ENCODE measurements at places on chromosomes 2 and 18.

DNA sequence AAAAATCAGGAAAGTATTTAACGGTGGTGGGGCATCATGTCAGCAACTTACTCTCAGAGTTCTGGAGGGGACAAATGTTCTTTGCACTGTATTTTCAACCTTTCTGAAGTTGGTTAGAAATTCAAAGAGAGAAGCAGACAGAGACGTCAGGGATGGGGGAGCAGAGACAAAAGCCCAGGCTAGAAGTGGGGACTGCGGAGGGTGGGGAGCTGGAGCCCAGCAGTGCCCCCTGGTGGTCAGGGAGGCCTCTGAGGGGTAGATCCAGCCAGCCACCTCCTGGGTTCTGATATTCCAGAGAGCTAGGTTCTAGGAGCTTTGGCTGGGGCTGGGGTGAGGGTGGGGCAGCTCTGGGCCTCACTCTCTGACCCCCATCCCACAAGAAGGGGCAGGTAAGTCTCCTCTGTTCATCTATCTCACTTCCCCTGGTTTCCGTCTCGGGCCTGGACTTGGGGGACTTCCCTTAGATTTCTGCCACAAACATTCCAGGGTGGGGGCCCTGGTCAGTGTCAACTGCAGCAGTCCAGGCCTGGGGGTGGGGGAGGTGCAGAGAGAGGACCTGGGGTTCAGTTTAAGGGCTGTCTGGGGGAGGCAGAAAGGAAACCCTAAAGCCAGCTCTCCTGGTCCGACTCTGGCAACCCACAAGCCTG, 8.9 kb downstream of the TNS1 start:
- no peak for DNase-seq

GRCh38 chr2:117771969-117772630, 42.4 kb upstream of the DDX18 start:
- DNase-seq = no peak

GRCh38 chr2:102286041-102286440, 25.3 kb upstream of the IL1RL1 start:
- DNase-seq = no peak

DNA sequence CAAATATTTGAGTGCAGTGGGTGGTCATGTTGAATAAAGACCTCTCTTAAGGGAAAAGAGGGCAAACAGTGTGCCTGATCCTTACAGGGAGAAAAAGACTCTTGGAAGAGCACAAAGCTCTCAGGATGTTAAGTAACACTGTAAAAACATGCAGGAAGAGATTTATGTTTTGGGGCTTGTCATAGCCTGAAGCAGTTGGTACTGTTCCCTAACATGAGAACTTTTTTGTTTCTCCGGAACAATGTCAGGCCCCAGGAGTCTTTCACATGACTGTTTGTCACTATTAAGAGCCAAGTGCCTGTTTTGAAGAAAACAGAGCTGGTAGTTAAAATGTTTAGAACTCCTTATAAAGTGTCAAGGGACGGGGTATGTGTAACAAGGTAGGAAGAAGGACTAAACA, 83.7 kb upstream of the B3GNT2 start:
- no peak for DNase-seq

- DNase-seq = no peak
Observed at GRCh38 chr2:231376857-231377256, 18.7 kb upstream of the B3GNT7 start.

DNA sequence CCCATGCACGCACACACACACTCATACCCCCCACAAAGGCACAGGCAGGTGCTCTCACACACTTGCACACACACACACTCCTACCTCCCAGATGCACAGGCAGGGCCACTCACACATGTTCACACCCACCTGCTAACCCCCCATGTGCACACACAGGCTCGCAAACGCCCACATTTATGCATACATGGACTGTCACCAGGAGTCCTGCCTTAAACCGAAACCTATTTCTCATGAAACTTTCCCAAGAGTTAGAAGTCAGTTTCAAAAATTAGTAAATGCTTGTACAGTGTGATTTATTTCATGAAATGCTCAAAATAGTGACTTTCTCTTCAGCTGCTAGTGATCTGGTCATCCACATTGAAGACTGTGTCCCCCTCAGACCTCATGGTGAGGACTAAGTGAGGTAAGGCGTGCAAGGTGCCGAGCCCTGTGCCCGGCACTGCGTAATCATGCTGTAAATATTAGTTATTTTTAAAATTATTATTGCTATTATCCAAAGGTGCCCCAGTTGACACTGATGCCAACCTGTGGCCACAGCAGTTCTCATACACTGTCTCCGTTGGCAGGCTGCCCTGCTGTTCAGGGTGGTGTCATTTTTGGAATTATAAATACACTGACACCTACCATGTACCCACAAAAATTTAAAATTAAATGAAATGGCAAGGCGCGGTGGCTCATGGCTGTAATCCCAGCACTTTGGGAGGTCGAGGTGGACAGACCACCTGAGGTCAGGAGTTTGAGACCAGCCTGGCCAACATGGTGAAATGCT, 12.4 kb downstream of the CNNM4 start:
- no peak for DNase-seq

DNA sequence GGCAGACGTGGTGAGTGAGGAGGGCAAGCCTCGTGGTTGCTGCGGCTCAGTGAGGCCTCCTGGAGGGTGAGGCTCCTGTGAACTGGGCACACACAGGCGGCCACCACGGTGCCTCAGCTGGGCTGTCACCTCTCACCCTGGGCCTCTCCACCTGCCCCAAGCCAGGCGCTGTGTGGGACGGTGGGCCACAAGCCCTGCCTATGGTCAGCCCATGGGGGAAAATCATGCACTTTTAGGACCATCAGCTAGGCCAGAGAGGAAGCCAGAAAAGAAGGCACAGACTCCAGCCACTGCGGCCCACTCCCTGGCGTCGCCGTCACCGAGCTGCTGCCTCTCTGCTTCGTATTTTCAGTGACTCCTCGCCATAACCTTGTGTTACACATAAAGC, 28.5 kb upstream of the HS6ST1 start:
- no peak for DNase-seq

GRCh38 chr2:26691161-26691560, 1.4 kb upstream of the KCNK3 start:
- DNase-seq = no peak

DNA sequence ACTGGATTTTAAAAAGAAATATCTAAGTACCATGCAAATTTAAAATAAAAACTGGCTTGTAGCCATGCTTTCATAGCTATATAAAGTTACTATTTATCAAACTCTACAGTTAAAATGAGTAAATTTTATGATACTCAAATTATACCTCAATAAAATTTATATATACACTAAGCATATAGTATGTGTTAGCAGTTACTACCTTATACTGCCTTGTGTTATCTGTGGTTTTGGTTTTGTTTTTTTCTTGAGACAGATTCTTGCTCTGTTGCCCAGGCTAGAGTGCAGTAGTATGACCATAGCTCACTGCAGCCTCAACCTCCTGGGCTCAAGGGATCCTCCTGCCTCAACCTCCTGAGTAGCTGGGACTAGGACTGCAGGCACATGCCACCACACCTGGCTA, 342.1 kb downstream of the KIAA1328 start:
- no peak for DNase-seq

GRCh38 chr2:56008661-56009431, 85.3 kb upstream of the EFEMP1 start:
- peak; percentile 7 for DNase-seq

- no peak for DNase-seq
Observed at GRCh38 chr18:35397976-35398375, 20.8 kb upstream of the ZNF396 start.

GRCh38 chr18:32442575-32442974, 28.1 kb downstream of the GAREM1 start:
- no peak for DNase-seq

GRCh38 chr2:43294973-43295603, 68.7 kb upstream of the ZFP36L2 start:
- DNase-seq = no peak

DNA sequence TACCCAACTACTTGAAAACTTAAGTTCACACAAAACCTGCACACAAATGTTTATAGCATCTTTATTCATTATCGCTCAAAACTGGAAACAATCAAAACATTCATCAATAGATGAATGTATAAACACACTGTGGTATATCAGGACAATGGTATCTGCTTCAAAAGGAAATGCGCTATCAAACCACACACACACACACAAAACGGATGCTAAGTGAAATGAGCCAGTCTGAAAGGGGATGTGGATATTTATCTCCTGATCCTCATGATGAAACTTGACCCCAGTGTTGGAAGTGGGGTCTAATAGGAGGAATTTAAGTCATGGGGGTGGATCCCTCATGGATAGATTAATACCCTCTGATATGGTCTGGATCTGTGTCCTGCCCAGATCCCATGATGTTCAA, 22.0 kb downstream of the PDCL3 start:
- DNase-seq = no peak

DNA sequence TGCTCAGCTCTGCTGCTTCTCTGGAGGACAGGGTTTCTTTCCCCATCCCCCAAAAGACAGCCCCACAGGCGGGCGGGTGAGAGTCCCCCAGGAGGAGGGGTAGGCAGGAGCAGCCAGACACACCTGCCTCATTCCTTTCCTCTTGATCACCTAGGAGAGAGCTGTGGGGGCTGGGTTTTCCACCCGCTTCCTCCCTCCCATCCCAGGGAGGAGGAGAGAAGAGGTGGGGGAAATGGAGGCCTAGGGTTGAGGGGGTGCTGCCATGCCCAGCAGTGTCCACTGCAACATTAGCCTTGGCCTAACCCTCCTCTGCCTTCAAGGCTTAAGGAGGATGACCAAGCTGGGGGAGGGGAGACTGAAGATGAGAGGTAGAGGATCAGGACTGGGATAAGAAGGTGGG, 14.7 kb downstream of the WNT10A start:
- no peak for DNase-seq

GRCh38 chr2:21422050-21422449, 298.3 kb downstream of the TDRD15 start:
- DNase-seq = no peak

GRCh38 chr18:24878289-24878688, 417.9 kb downstream of the HRH4 start:
- DNase-seq = no peak

GRCh38 chr2:28615706-28616105, 119.8 kb downstream of the PLB1 start:
- DNase-seq = no peak

DNA sequence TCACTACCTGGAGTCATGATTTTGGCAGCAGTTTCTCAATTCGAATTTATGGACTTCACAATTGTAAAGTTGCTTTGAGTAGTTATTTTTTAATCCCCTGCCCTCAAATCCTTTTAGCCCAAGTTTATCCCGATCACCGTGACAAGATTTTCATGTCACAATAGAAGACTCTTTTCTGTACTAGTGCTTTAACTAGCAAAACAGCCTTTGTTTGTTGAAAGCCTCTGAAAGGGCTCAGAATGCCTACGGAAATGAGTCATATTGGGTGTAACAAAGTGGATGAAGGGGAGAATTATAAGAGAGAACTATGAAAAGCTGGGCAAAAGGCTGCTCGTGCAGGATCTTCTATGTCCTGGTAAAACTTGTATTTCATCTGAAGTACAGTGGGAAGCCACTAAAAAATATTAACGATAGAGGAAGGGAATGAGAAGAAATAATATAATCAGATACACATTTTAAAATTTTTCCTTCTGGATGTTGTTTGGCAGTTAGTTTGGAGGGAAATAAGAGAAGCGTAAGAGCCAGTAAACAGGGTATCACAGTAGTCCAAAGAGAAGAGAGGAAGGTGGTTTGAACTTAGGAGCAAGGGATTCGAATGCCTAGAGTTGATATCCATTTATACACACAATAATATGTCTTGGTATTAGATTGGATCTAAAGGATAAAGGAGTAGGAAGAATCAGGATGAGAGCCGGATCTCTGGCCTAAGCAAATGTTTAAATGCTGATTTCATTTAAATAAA, 114.9 kb downstream of the GALNT13 start:
- no peak for DNase-seq

GRCh38 chr18:69330385-69331005, 70.2 kb upstream of the DOK6 start:
- DNase-seq = no peak

- no peak for DNase-seq
Observed at GRCh38 chr2:113198048-113198789, 24.4 kb downstream of the PSD4 start.

GRCh38 chr2:191642541-191642940, 35.4 kb upstream of the NABP1 start:
- no peak for DNase-seq

DNA sequence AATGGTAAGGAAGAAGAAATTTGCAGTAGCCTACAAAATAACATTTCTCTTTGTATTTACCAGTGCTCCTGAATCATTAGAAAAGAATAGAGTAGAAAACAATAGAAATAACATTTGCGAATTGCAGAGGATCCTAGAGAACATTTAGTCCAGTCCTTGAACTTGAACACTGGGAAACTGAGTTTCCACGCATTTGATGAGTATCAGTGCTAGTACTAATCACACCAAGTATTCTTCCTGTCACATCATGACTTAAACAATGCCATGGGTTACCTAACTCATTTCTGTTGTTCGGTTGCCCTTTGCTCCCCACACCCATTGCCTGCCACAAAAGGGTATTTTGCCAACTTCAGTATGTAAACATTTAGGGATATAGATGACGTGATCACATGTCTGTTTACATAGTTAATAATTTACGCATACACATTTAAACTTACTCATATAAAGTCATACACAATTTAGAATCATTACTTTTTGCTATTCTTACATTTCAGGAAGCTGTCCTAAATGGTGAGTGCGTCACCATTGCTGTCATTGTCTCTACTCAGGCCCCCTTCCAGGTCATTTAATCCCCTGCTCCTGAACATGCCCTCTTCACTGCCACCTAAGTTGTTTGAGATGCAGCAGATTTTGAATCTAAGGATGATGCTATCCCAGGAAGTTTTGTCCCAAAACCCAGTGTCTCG, 42.3 kb downstream of the CRIM1 start:
- DNase-seq = no peak

DNA sequence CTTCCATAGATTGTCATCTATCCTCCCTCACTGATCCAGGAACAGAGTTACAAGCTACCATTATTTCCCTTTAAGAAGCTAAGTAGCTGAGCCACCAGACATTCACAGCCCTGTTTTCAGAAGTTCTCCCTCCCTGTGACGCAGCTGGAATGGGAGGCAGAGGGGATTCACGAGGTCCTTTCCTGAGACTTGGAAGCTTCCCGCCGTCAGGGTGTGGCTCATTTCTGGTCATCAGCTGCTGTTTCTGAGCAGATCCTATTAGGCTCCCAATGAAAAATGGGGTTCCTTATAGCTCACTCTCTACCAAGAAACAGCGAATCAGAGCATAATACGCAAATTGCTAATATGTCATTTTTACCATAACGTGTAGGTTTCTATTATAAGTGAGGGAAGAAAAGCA, 559.3 kb upstream of the ID2 start:
- no peak for DNase-seq

Data from frontal cortex (tissue), 4 donors.